Astrocyte of the cerebellum (primary cell): ENCODE measurements at places on chromosomes 4 and X.
A peak's percentile ranks its signal among the peaks of the same experiment; 100 is the strongest.

GRCh38 chrX:44039556-44039955, 66.4 kb upstream of the NDP start:
- no peak for DNase-seq

DNA sequence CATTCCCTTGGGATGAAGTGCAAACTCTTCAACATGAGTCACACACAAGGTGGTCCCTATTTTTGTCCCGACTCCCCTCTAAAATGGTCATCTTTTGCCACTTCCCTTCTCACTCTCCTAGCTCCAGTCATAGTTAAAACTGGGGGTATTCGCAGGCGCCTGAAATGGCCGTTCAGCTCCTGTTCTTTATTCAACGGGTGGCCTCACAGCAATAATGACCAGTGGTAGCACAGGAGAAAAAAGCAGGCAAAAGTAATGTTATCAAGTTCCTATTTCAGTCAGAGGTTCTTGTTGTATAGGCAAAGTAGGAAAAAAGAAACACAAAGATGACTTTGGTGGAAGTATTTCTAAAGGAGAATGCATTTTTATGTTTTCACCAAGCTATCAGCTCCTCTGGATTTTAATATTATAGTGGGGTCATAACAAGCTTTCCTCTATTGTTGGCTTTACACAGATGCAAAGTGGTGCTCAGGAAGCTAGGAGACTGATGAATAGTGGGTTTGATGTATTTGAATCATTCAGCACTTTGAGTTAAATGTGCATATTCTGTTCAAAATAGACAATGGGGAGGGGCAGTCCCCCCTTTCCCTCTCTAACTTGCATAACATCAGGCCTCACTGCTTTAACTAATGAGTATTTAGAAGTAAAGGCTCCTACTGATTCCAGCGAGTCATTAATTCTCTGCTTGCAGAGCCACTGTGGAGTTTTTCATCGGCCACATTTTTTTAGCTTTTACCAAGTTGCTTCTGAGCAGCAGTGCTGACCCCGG, 171.2 kb upstream of the NDP start:
- no peak for DNase-seq

GRCh38 chr4:14888790-14889572, 113.3 kb upstream of the CPEB2 start:
- DNase-seq: no peak

DNA sequence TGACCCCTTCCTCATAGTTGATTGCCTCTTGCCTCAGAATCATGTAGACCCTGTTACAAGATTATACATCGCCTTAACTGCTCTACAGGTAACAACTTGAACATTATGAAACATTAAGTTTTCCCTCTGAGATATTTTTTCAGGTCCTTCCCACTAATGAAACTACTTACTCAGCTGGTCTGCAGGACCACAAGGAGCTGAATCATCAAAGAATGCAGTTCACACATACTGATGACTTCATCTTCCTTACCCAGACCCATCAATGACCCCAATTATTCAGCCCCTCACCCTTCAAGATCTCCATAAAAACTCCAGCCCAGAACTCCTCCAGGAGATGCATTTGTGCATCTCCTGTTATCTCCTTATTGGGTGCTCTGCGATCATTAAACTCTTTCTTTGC, 720.9 kb downstream of the RAPGEF2 start:
- peak; percentile 64 for DNase-seq

DNA sequence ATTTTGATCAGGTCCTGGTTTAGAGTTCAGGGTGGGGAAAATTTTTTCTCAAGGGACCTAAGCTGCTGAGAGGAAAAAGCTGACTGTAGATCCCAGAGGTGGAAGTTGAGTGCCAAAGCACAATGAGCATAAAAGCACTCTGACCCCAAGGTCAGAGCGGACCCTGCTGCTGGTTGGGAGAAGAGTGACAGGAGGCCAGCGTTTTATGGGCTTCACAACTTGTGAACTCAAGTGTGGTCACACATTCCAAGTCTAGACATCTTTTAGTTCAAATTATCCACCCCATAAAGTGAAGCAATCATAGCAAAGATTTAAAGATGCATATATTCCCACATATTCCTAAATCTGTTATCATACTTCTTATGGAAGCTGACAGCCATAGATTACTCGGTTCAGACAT, 220.3 kb downstream of the CHIC2 start:
- DNase-seq: no peak
